ENCODE measurements at places on chromosomes 1 and 21.
A peak's percentile ranks its signal among the peaks of the same experiment; 100 is the strongest.

- no peak for DNase-seq
Measured at GRCh38 chr1:46289134-46289494, 14.3 kb downstream of the LRRC41 start.

- no peak for DNase-seq
Measured at GRCh38 chr1:15938628-15939161, 37.2 kb downstream of the ZBTB17 start.

DNA sequence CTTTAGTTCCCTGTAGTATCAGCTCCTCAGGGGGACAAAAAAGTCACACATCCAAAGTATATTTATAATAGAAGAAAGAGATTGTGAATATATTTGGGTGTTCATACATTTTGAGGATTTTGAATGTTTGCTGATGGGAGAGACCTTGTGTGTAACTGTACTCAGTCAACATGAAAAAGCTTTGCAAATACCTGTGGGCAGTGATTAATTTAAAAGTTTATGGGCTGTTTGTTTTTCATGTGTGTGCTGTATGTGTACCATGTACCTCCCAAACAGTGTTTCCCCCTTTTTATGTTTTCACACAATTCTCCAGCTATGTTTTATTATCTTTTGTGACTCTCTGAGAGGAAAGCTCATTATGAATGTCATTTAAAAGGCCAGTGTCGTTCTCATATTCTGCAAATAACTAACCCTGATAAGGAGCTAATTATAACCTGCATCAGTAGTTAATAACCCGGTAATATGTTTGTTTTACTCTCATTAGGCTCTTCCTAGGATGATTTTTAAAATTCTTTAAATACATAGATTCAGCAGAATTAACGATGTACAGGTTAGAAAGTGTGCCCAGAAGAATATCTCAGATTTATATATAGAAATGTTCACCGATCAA is 271.5 kb downstream of the NFIA start:
- no peak for DNase-seq

DNA sequence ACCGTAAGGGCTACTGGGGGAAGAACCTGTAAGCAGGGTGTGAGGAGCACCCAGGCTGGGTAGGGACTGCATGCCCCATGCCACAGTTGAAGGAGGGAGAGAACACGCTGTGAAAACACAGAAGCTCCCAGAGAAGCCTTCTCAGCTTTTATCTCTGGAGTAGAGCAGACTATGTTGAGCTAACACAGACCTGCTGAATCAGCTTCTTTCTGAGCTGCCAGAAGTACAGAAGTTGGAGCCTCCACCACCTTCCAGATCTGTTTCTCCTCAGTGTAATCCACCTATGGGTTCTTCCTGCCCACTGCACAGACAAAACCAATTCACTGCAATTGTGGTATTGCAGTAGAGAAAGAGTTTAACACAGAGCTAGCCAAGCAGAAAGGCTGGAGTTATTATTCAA is 5.4 kb downstream of the YBEY start:
- no peak for DNase-seq

- DNase-seq: no peak
Measured at GRCh38 chr21:44279354-44280260, 6.1 kb upstream of the AIRE start.

DNA sequence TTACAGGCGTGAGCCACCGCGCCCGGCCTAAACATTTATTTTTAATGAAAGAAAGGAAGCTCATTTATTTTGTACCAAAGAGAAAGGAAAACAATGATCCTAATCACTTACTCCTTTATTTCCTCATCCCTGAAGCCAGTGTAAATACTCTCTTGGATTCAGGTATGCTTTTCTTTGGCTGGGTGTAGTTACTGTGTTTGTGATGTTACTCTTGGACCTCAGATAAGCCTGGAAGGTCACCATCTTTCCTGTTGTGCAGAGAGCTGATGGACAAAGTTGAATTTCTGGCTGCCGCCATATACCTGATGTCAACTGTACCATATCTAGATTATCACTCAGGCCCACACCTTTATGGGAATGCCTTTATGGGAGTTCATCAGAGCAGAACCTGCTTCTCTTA is 35.4 kb upstream of the FOXE3 start:
- no peak for DNase-seq

- DNase-seq: peak; percentile 64
Measured at GRCh38 chr1:66732407-66733166, 19.7 kb upstream of the DYNLT5 start.

- no peak for DNase-seq
Measured at GRCh38 chr1:109687641-109688499, at the start of gene GSTM1. Gene GSTM1, plus strand, starts transcription at chr1:109687817. Its CDS starts 57 bp downstream, at chr1:109687874.

DNA sequence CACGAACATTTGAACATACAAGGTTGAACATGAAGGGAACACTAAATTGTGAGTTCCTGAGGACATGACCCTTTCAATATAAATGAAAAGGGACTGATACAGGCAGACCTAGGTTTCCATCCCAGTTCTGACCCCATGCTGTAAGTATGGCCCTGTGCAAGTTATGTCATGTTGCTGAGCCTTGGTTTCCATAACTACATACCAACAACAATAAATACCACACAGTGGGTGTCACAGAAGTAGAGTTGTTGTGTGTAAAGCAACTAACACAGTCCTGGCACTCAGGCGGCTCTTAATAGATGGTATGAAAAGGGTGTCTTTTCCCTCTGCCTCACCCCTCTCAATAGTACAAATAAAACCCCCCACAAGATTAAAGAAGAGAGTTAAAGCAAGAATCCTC is 140.8 kb downstream of the LMX1A start:
- DNase-seq: no peak

- DNase-seq: no peak
Measured at GRCh38 chr1:174447866-174448530, at the start of gene GPR52. Gene GPR52, plus strand, starts transcription at chr1:174447964. Its CDS starts 148 bp downstream, at chr1:174448112.

DNA sequence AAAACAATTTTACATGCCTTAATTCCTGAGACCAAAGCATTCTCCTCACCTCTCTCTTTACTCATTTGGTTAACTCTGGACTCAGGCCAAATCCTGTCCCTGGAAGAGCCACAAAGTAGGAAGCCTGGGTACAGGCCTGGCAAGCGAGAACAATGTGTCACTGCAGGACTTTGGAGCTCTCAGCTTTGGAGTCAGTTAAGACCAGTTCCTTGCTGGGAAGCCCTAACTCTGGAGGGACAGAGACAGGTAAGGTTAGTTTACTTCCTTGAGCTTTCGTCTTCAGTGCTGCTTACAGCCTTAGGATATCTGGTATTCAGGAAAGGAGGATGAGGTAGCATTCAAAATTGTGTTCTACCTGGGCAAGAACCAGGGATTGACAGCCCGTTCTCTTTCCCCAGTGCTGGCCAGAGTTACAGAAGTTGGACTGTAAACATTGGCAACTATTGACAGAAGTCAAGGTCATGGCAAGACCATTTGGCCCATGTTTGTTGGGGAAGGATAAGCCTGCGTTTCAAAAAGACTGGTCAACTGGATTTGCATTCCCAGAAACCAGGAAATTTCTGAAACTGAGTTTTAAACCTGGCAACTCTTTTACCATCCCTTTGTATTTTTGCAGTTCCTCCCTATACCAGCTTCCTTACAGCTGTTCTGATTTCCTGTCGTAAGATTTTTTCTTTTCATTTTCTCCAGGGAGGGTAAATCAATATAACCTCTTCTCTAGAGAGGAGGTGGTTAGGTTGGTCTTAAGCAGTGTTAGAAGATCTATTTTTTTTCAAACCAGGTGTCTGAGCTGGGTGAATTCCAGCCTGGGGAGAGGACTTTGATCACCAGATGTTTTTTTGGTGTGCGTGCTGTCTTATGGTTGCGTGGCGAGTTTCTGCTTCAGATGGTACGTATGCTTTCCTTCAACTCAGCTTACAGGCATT is at the start of gene C4BPB:
C4BPB (plus strand) TSS at position 160 of the 926 bp plus-strand sequence; CDS start at position 832, 672 bp downstream.
- DNase-seq: no peak

DNA sequence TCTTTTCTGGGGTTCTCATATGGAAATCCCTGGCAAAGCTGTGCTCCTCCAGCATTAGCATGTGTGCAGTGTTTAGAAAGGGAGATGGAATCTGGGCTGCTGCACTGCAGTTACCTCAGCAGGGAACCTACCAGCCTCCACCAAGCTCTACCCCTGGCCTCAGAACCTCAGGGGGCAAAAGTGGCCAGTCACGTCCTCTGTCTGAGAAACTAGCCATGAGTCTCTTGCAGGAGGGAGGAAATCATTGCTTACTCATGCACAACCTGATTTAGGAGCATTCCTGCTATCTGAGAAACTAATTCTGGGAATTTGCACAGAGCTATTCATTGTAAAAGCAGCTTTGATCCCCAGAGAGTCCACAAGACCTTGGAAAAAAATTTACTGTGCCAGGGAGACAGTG is 80.6 kb upstream of the IPO9 start:
- peak; percentile 84 for DNase-seq

DNA sequence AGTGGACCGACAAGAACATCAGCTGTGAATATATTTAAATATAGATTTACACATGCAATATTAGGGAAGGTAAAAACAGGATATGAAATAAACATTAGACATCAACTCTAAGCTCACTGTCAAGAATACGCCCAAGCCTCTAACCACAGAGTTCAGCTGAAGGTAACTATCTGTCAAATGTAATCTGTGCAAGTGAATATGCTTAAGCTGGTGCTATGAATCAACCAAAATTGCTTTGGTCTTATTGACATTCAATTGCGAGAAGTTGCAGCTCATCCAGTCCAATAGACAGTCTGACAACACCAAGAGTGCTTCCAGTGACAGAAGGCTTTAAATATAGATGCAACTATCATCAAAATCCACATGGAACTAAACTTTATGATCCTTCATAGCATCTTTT is 32.3 kb downstream of the USH2A start:
- no peak for DNase-seq

GRCh38 chr1:22153660-22154437 is 11.0 kb upstream of the WNT4 start:
- no peak for DNase-seq

DNA sequence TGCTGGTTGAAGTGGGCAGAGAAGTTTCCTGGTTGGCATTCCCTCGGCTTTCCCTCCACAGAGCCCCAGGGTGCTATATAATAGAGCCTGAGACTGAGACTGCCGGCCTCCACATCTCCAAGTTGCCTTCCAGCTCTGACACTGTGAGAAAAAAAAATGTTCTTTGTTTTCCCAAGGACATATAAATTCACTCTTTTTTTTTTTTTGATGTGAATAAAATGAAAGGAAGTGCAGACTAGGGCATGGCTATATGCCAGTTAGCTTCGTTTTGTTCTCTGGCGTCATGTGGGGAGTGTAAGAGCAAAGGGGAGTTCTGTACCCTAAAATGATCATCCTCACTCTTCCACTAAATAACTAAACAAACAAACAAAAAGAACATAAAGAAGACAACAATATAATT is 101.6 kb downstream of the TNFSF18 start:
- peak; percentile 84 for DNase-seq

DNA sequence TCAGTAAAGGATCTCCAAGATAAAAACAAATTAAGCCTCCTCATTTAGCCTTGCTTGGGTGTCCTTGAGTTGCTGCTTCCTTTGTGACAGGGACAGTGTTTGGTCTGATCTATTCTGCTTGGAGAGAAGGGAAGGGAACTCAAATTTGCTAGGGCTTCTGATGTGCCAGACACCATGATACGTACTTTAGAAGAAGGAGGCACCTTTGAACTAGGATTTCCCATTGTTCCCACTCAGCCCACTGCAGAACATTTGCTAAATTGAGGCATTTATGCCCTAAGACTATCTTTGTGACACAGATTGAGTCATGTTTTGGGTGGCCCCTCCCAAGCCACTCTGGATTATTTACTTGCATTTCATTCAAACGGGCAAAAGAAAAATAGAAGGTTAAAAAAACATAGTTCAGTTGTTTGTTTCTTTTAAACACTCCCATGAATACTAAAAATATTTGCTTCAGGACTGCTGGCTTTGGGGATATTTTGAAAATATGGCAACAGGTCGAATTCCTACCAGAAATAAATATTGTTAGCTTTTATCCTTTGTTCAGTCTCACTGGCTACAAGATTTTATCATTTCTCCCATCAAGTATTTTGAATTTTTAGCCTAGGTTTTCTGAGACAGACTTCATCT is 81.9 kb upstream of the WLS start:
- DNase-seq: peak; percentile 64

DNA sequence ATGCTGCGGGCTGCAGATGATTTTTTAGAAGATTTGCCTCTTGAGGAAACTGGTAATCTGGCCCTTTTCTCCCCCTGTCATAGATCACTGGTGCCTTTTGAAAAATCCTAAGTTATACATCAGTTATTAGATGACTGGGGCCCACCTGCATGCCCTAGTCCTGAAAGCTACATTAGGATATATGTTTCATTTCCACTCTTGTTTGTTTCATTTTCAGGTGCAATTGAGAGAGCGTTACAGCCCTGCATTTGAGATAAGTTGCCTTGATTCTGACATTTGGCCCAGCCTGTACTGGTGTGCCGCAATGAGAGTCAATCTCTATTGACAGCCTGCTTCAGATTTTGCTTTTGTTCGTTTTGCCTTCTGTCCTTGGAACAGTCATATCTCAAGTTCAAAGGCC is 8.1 kb upstream of the IFI44 start:
- DNase-seq: no peak

GRCh38 chr1:198892065-198892464 is 253.2 kb downstream of the PTPRC start:
- DNase-seq: peak; percentile 87

DNA sequence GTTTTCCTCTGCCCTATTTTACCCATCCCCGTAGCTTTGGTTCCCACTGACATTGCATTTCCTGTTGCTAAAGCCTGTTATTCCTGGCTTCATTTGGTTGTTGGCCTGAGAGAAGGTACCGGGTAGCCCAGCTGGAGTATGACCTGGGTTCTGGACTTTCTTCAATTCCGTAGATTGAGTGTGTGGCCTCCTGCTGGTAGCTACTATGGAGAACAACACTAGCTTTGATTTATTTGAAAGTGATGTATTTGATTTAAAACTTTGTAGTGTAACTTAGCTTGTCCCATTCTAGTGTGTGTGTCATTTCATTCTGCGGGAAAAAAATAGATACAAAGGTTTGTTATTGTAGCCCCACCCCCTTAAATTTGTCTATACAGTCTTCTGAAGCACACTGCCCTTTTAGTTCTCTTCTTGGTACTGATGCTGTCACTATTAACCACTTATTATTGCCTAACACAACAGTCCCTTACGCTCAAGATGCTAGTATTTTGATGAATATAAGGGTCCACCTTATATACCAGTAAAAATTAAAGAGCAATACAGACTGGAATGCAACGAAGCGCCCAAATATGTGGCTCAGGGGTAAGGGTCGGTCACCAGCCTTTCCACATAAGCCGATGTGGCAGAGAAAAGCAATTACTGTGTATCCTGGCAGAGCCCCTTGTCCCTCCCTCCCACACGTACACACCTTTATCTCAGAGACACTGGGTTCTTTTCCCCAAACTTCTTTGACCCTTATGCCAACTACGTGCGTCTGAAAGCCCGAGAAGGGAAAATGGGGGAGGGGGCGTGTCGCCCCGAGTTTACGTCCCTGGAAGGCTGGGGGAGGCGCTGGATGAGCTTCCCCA is 643 bp upstream of the MOV10 start:
- peak; percentile 78 for DNase-seq

DNA sequence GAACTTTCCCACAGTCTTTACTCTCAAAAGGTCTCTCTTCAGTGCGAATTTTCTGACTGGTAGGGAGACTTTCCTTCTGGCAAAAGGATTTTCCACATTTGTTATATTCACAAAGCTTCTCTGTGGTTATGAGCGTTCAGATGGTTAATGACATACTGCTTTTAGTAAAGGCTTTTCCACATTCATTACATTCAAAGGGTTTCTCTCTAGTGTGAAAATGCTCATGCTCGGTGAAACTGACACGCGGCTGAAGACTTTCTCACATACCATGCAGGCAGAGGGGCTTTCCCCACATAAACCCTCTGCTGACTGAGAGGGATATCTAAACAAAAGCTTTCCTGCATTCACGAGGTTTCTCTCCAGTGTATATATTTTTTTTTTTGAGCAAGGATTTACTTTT is 9.9 kb upstream of the KLF18 start:
- DNase-seq: no peak

All from endothelial cell of umbilical vein (primary cell).